ENCODE measurements at places on chromosomes 16 and 17.

- no peak for DNase-seq
These were observed 342.2 kb upstream of the TNRC6C start for GRCh38 chr17:77616254-77616731.

- DNase-seq = no peak
These were observed 30.5 kb downstream of the SNTB2 start for GRCh38 chr16:69217433-69217832.

DNA sequence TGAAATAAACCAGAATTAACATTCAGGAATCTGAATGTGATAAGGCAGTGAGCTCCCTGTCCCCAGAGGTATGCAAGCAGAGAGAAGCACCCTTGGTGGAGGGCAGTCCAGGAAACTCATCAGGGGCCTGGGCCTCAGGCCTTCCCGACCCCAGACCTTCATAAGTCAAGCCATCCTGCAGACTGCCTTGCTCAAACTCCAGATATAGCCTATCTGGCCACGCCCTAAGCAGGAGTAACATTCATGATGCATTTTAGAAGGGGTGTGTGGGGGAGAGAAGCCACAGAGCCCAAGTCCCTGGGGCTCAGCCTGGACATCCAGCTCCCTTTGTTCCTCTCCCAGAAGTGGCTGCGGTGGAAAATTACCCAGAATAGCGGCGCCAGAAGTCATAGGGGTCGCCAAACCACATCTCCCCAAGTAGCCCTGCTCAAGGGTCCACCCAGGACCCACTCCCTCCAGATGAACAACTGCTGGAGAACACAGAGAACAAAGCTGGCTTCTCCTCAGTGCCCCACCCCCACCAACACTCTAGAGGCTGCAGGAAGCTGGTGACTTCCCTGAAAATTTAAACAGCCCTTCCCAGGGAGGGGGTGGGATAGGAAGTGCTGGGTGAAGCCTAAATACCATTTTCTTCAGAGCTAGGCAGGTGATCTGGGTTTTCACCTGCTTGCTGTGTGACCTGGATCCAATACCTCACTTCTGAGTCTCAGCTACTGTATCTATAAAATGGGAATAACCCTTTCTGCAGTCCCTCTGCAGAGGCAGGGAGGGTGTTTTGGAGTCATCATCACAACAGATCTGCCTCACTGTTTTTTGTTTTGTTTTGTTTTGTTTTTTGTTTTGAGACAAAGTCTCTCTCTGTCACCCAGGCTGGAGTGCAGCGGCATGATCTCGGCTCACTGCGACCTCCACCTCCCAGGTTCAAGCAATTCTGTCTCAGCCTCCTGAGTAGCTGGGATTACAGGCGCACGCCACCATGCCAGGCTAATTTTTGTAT lies 1.5 kb upstream of the SREBF1 start:
- DNase-seq = no peak

GRCh38 chr16:48203974-48204824 lies 39.9 kb upstream of the LONP2 start:
- peak; percentile 15 for DNase-seq

- DNase-seq = no peak
These were observed 31.4 kb upstream of the PMFBP1 start for GRCh38 chr16:72203401-72203800.

DNA sequence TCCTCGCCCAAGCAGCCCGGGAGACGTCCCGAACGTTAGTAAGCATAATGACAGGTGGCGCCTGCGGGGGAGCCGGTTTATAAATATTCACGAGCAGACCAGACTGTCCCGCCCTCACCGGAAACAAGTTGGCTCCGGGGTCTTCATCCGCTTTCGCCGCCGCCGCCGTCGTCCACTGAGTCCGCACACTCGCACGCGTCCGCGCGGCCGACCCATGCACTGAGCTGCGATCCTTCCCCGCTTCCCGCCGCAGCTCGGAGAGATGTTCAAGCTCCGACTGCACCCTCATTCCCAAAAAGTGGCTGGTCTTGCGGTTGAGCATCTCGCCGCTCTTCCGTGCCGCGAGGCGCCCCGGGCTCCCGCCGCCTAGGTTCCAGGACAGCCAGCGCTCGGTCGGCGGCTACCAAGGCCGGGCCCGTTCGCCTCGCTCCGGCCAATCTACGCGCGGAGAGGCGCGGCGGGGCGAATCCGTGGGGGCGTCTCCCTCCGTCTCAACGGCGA lies 385 bp downstream of the CFAP119 start:
- no peak for DNase-seq

DNA sequence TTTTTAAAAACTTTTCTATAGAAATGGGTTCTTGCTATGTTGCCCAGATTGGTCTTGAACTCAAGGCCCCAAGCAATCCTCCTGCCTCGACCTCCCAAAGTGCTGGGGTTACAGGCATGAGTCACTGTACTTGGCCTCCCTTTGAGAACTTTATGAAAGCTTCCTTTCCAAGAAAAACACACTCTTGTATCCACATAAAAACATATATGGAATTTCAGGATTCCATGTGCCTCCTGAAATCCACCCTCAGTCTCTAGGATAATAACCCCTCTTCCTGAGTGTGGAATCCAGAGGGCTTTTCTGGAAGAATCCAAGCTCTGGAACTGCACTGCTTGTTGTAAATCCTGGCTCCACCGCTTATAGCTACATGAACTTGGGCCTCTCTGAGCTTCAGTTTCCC lies 53.2 kb upstream of the MRTFB start:
- DNase-seq = no peak

DNA sequence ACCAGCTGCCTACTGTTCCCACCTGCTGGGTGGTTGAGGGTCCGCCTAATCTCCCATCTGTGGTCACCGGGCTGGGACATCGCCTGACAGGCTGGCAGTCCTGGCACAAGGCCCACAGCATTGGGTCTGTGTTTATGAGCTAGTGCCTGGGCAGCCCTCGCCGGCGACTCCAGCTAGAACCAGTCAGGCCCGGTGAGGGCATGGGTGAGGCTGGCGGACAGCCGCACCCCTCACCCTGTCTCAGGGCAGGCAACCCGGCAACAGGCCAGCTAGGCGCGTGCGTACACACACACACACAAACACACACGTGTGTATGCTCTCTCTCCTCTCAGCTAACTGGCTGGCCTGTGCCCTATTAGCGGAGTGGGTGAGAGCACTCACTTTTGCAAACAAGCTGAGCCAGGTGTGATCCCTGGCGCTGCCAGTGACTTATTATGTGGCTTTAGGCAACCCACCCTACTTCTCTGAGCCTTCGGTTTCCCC lies 10.4 kb downstream of the HSD11B2 start:
- DNase-seq = no peak

- DNase-seq = no peak
These were observed 115.5 kb downstream of the AATF start for GRCh38 chr17:37064206-37064605.

- no peak for DNase-seq
These were observed 6.2 kb downstream of the LITAF start for GRCh38 chr16:11580451-11581086.

- DNase-seq = no peak
These were observed 3.6 kb downstream of the ALDH3A1 start for GRCh38 chr17:19744492-19744891.

DNA sequence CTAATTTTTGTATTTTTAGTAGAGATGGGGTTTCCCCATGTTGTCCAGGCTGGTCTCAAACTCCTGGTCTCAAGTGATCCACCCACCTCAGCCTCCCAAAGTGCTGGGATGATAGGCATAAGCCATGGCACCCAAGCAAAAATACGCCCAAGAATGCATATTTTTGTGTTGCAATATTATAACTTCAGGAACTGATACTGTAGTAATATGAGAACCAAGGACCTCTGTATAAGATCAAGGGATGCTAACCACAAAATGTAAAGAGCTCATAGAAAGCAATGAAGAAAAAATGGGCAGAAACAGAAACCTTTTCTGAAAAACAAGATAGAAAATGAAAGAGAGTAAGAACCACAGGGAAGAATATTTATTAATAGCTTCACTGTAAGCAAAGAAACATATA lies 183.6 kb upstream of the RPL38 start:
- DNase-seq = no peak

GRCh38 chr17:75153780-75154194 lies 525 bp downstream of the JPT1 start:
- DNase-seq = no peak

- no peak for DNase-seq
These were observed 36.4 kb downstream of the SEC14L1 start for GRCh38 chr17:77177002-77177741.

- no peak for DNase-seq
These were observed 367.8 kb upstream of the SOX9 start for GRCh38 chr17:71753070-71753469.

- DNase-seq = no peak
These were observed 5.8 kb upstream of the RAB11FIP4 start for GRCh38 chr17:31385428-31386285.

- no peak for DNase-seq
These were observed 1.3 kb downstream of the NTAN1 start for GRCh38 chr16:15054357-15055140.

- no peak for DNase-seq
These were observed 108.1 kb downstream of the IRX3 start for GRCh38 chr16:54178478-54178976.

GRCh38 chr17:33682599-33682998 lies 389.5 kb upstream of the ASIC2 start:
- no peak for DNase-seq

DNA sequence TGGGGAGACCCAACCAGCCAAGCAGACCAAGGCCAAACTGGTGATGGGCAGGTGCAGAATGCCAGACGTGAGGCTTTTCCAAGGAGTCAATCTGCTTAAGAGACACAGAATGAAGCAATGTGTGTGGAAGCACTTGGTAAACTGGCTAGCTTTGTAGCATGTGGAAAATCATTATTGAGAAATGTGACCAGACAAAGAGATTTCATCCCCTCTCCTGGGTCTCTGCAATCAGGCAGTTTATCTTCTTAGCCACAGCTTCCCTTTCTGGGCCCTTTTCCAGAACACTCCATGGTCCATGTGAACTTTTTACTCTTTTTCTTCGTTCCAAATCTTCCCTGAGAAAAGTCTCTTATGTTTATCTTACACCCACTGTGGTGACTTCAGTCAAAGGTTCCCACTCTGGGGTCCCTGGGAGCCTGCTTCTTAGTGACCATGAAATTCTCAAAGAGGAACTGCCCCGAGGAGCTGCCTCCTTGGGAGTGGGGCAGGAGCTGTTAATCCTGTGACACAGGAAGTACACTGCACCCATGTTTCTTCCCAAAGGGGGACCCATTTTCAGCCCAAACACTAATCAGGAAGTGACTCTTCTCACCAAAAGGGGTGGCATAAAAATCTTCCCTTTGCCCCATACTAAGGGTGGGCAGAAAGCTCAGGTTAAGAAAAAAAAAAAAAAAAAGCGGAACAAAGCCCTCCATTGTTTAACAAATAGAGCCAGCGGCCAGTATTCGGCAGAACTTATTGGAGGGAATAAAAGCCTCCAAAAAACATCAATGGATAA lies 346.2 kb upstream of the ASIC2 start:
- DNase-seq = no peak

- no peak for DNase-seq
These were observed 34.5 kb upstream of the TNRC6A start for GRCh38 chr16:24694931-24695330.

- no peak for DNase-seq
These were observed 111.8 kb downstream of the SDK2 start for GRCh38 chr17:73532421-73532901.

DNA sequence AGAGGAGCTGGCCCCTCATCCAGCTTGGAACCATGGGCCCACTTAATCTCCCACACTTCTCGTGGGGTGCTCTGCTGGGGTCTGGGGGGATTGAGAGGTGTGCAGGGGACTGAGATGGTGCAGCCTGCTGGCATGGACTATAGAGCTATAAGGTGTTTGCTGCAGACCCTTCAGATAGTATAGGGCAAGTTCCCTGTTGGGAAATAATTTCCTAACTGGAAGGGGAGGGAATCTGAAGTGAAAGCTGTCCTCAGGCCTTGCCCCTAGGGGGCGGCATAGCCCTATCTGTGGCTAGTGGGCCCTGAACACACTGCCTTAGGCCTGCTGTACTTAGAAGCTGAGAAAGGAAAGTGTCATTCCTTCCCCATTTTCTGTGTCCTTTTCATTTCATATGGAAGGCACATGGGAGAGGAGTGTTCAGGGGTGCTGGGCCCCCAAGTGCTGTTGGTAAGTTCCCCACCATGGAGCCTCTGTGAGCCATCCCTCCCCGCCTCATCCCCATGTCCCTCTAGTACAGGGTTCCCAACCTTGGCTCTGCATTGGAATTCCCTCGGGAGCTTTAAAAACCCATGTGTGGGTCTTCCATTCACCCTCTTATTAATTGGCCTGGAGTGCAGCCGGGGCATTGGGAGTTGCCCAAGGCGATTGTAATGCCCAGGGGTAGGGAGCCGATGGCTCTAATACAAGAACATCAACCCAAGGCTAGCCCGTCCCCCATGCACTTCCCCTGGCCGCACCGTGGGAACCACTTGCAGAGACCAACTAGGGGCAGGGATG lies 19.7 kb downstream of the GOSR2 start:
- DNase-seq = no peak

DNA sequence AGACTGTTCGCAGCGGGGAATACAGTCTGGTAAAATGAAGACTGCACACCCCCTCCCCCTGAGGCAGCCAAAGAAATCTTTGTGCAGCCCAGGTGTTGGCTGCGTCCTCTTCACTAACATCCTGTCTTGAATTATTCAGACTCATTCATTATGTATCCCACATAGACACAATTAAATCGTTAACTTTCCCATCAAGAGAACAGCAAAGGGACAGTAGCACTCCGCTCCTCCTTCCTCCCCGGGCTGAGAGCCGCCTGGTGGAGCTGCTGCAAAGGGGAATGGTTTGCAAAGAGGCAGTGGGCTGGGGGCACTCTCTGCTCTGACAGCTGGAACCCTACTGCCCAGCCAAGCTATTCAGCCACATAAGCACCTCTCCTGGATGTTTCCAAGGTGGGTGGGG lies 290.0 kb upstream of the SOX9 start:
- DNase-seq = no peak

DNA sequence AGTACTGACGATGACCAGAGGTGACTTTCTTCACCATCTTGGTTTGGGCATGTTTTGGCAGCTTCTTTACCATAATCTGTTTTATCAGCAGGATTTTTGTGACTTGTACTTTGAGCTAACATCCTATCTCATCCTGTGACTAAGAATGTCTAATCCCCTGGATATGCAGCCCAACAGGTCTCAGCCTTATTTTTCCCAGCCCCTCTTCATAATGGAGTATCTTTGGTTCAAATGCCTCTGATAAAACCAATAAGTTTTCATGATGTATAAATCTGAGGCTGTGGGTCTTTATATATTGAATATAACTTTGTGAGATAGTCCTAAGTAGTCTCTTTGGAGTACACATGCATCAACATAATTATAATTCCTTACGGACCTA lies 186.9 kb upstream of the WSB1 start:
- no peak for DNase-seq

- DNase-seq = peak; percentile 77
These were observed 15.1 kb downstream of the FAM117A start for GRCh38 chr17:49748791-49749190.
